ENCODE measurements at places on chromosomes 1 and 21. TPM values are rescaled to one million over a fixed set of nuclear protein-coding genes. Genes with fewer than 3 reads are reported as not detected.

GRCh38 chr1:219277304-219278105 lies 103.8 kb downstream of the LYPLAL1 start:
- DNase-seq, result no peak

GRCh38 chr1:24102961-24103360 lies 9.0 kb downstream of the MYOM3 start:
- no peak for DNase-seq

- DNase-seq, result no peak
Observed at GRCh38 chr1:181568736-181569135, 85.4 kb downstream of the CACNA1E start.

GRCh38 chr1:158407092-158407491 lies 7.8 kb upstream of the OR10T2 start:
- no peak for DNase-seq

DNA sequence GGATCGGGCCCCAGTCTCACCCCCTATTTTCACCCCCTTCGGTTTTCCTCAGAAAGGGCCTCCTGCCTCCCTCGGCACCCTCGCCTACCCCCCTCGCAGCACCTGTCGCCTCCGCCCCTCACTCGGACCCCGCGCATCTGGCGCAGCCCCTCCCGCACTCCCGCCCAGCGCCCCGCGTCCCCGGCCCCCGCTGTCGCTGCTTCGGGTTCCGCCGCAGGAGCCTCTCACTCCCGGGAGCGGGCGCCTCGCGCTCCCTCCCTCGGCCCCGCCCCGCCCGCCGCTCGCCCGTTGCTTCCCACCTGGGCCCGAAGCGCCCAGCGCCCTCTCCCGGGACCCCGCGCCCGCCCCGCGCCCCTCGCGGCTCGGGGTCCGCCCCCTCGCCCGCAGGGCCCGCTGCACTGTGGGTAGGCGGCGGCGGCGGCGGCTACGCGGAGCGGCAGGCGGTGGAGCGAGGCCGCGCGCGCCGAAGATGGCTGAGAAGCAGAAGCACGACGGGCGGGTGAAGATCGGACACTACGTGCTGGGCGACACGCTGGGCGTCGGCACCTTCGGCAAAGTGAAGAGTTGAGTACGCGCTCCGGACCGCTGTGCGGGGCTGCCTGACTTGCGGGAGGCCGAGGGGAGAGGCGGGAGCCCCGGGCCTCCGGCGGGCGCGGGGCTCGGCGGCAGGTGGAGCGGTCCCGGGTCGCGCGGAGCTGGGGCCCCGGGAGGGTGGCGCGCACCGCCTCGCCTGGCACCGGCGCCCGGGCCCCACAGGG lies at the start of gene PRKAA2:
Gene PRKAA2, plus strand, starts transcription at position 396 of the 758 bp plus-strand sequence. Its CDS starts 74 bp downstream, at position 470.
- DNase-seq, result peak; percentile 65

DNA sequence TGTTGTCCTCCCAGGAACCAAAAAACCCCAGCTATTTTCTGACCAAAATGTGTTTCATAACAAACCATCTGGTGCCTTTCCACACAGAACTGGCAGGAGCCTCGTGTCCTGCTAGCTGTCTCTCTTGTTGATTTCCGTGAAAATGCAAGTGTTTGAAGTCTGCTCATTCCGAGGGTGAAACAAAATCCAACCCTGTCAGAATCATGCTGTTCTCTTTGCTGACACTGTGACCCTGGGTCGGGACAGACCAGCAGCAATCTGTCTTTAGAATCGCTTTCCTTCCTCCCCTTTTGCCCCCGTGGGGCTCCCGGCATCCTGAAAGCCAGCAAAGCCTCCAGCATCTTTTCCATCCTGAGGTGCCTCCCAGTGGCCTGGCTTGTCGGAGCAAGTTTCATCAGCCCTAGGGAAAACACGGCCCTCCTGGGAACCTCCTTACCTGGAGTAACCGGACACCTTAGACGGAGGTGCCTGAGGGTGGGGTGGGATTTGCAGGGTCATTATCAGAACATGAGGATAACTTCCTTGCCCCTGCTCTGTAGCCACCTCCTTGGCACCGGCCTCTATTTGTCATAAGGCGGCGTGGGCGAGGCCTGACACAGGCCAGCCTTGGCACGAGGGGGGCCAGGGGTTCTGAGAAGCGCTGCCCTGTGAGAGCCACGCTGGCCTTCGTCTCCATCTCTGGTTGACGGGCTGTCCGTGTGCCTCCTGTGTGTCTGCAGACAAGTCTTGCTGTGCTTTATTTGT lies 24.9 kb downstream of the LDLRAP1 start:
- peak; percentile 85 for DNase-seq

- no peak for DNase-seq
Observed at GRCh38 chr1:8767006-8767405, 50.4 kb downstream of the RERE start.

DNA sequence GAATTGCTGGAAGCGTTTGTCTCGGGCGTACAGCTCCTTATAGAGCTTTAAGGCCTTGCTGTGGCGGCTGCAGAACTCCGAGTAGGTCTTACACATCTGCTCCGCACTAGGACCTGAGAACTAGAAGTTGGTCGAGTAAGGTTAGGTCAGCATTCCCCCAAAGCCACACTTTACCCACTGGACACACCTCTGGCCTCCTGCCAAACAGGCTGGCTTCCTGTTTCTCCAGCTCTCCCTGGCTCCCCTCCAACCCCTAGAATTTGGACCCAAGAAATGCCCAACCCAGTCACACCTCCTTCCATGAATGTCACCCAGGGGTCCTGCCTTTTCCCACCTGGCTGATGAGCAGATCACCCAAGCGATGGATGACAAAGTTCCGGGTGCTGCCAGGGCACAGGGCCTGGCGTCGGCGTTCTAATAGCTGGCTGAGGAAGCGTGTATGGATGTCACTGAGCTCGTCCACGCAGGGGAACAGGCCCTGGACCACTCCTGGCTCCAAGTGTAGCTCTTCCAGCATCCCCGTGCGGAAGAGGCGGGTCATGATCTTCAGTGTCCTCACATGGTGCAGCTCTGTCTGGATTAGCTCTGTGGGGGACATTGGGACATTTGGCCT lies 15.6 kb downstream of the ARHGEF2 start:
- DNase-seq, result no peak

GRCh38 chr1:184191181-184191621 lies 139.7 kb downstream of the TSEN15 start:
- no peak for DNase-seq

DNA sequence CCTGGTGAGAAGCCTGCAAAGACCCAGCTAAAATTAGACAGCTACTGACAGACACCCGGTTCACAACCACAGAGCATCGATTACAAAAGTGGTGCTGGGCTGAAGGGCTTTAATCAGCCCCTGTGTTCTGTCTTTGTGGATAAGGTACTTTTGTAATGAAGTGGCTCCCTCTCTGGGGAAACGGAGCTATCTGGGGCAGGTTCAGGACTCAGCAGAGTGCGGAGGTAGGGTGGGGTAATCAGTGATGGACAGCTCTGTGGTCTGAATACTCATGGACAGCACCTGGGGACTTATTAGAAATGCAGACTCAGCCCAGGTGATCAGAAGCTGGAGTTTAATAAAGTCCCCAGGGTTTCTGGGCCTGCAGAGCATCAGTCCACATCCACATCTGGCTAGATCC lies 152.0 kb downstream of the MATN1 start:
- DNase-seq, result no peak

DNA sequence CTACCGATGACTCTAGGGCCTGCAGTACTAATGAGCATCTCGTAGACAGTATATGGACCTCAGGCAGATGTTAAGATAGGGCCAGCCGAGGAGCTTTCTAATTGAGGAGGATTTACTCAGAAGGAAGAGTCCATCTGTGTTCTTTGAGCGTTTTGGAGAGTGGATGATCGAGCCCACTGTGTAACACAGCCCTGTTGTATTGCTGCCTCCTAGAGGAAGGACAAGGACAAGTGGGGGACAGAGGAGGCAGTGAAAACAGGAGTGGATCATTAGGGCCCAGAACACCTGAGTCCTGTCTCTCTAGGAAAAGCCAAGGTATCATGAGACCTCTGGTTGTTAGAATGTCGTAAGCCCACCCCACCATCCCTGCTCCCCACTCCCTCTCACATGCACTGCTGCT lies 62.9 kb downstream of the TBX19 start:
- peak; percentile 35 for DNase-seq

The S100A3 gene
- not detected for total RNA-seq

The ACKR1 gene
- 0.26 TPM for total RNA-seq

GRCh38 chr1:40030528-40031135 lies 9.9 kb upstream of the CAP1 start:
- no peak for DNase-seq

DNA sequence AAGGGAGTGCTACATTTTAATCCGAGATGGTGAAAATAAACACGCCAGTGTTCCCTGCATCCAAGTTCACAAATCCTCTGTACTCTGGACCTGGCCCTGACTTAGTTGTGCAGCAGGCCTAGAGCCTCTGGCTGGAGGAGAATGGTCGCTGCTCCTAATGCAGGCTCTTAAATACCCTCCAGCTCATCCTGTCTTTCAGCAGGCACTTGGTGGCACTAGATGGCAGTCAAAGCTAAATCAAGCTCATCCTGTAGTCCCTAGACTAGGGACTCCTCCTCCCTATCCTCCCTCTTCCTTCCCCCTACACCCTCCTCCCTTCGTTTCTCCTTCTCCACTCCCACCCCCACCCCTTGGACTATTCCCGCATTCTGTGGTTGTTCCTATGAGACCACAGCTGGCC lies 41.6 kb upstream of the MTR start:
- peak; percentile 62 for DNase-seq

The OLFML2B gene
- total RNA-seq, result 1.4 TPM

The RPTN gene
- not detected for total RNA-seq

The SVBP gene
- 37.9 TPM for total RNA-seq

- DNase-seq, result no peak
Observed at GRCh38 chr1:147771226-147772125, 11.1 kb upstream of the GJA5 start.

GRCh38 chr1:198543670-198544260 lies 3.3 kb upstream of the ATP6V1G3 start:
- no peak for DNase-seq

DNA sequence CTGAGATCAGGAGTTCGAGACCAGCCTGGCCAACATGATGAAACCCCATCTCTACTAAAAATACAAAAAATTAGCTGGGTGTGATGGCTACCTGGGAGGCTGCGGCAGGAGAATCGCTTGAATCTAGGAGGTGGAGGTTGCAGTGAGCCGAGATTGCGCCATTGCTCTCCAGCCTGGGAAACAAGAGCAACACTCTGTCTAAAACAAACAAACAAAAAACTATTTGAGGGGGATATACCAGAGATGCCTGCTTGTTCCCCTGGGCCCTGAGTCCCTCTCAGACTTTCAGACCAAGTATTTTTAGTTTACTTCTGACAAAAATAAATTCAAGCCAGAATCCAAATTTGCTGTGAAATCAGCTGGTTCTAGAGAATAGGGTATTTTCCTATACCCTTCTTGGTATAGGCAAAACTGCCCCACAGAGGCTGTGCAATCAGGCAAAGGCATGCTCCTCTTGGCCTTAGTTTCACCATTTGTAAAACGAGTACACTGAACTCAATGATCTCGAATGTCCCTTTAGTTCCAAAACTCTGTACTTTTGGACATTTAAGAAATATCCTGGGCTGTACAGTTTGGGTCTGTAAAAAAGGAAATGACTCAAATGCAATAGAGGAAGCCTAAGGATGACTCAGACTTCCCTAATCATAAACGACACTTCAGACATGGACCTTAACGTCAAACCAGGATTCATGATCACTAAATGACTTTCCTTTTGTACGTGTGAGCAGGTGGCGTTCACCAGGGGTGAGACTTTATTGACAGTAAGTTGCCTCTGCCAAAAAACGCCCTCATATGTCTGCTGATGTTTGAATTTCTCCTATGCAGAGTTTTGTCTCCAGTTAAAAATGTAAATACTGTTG lies 16.1 kb downstream of the ENSA start:
- no peak for DNase-seq

DNA sequence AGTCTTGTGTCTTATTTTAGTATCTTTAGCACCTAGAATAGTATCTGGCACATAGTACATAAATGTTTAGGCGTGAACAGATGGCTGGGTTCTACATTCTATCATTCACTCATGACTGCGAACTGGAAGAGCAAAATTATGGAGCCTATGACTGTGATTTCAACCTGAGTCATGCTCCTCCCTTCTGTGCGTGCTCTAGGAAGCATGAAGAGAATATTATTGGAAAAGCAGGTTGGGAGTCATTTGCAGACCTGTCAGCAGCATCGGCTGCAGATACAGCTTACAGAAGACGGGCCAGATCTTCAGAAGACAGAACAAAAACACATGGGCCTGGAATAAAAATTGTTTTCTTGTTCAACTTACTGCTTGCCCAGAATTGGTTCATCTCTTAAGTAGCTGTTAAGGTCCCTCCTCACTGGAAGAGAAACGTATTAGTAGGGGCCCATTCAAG lies 344.0 kb upstream of the USP24 start:
- DNase-seq, result no peak

DNA sequence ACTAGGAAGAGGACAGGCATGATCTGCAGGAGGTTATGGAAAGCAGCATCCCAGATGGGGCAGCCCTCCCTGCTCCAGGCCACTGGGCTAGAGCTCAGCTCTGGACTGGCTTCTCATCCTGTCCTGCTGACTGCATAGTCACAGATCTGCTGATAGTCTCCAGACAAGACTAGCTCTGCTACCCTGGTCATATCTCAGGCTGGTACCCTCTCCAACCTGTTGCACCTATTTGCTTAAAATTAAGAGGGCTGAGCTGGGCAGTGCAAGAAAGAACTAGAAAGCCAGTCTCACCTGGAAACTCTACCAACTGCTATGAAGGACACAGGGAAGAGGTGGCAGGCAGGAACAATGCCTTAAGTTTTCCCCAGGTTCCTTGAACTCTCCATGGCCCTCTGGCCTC lies 40.4 kb downstream of the ITPKB start:
- no peak for DNase-seq

GRCh38 chr21:38671773-38672172 lies 134.0 kb upstream of the ETS2 start:
- DNase-seq, result no peak

DNA sequence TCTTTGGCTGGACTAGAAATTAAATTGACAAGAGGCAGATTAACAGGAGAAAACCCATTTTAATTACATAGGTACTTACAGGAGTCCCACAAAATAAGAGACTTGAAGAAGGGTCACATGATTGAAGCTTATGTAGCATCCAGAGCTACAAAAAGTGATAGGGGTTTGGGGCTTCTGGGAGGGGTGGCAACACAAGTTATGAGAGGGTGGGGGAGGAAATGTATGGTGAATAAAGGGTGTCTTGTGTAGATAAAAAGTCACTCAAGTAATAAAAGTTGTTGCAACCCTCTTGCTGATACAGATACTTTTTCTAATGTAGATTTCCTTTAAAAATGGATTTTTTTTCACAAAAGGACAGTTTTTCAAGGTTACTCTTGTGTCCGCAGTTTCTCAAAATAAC lies 24.0 kb downstream of the USP25 start:
- no peak for DNase-seq

The SAMD11 gene
- 15.7 TPM for total RNA-seq

All from H9 (cell line).